HCEC 1CT (cell line): ENCODE measurements at places on chromosomes 7 and 10.

DNA sequence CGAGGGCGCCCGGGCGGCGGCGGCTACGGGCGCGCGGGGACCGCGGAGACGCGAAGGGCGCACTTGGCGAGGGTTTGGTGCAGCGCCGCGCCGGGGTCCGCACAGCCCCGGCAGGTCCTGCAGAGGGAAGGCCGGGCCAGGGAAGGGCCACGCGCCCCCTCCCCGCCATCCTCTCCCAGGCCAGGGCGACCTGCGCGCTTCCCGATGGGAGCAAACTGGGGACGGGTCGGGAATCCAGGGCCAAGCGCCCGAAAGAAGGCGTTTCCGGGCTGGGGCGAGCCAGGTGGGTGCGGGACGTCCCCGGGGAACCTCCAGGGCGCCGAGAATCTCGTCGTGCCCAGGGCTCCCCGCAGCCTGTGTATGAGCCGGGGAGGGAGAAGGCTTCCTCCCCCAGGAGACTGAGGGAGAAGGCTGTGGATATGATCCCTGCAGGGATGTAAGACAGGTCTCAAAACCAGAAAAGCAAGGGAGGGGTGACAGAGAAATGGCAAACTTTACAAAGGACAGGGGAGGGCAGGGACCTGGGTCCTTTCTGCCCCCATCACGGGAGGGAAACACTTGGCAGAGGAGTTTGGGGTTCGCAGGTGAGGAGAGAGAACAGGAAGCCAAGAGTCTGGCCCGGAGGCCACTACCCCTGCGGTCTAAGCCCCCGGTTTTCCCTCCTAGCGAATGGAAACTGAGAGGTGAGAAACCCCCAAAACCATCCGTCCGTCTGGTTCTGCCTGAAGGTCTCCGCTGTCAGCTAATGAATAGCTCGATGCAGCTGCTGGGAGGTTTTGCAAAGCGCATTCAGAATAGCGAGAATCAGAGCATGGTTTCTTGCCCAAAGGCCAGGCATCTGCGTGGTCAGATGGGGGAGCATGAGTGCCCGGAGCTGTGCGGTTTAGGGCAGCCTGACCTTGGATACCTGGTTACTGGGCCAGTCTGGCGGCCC, 674 bp downstream of the AMZ1 start:
- no peak for DNase-seq

GRCh38 chr10:83343676-83344075, 795.6 kb upstream of the GHITM start:
- no peak for DNase-seq

DNA sequence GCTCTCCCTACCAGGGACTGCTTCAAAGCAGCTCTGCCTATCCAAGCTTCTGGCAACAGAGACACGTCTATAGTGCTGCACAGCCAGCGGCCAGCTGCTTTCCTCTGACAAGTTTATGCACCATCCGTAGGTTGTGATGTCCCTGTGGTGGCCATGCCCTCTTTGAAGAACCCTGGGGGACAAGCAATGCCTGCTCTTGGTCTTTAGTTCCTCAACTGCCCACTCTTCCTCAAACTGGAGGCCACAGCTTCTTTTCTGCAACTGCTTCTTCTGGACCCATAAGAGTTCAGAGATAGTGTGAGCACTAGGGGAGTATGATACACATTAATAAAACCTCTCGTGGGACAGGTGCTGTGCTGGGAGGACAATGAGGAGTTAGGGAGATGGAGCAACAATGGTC, 164.9 kb downstream of the ELMO1 start:
- DNase-seq, result no peak

DNA sequence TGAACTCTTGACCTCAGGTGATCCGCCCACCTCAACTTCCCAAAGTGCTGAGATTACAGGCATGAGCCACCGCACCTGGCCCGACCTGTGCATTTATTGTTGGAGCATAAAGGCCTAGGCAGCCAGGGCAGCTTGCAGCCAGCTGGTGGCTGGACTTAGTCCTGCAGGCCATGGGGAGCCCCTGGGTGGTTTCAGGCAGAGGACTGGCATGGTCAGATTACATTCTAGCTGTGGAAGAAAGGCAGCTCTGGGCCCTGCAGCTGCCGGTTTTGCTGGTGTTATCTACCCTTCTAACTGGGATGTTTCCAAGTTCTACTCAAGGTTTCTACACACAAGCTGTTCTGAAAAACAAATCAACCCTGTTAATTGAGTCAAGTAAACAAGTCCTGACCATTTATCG, 22.7 kb upstream of the MKRN1 start:
- no peak for DNase-seq

DNA sequence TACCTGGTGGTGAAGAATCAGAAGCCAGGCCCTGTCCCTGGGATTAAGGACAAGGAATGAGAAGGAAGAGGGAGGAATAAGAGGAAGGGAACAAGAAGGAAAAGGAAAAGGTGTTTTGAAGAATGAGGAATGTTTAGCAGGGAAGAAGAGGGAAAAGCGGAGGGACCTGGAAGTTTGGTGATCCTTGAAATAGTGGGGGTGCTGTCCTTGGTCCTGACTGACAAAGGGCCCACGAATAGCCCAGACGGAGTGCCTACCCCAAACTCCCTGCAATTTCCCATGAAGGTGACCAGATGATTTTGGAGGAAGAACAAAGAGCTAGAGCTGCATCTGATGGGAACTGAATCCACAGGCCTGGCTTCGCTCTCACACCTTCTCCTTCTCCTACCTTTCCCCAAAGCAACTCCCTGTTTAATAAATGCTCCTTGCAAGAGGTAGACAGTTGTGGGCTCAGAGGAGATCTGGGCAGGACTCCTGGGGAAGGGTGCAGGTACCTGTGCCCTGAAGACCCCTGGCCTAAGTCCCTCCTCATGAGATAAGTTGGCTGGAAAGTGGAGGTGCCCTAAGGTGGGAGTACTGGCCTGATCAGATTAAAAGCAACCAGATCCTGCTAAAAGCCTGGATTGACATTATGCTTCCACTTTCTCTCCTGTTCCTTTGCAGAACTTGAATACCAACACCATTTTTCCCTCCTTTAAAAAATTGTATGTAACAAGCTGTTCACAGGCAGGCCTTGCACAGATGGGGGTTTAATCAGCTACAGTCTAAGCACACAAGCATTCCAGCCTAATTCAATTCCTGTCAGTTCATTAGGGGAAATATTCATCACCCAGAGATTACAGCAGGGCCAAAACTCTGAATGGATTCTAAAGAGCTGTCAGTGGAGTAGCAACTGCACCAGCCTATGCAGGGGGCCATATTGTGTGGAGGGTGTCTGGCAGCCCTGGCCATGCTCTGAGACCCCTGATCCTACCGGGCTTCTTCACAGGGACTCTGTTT, 19.4 kb downstream of the KAZALD1 start:
- peak; percentile 6 for DNase-seq
